ENCODE measurements at places on chromosomes 7 and 10.
A peak's percentile ranks its signal among the peaks of the same experiment; 100 is the strongest.

DNA sequence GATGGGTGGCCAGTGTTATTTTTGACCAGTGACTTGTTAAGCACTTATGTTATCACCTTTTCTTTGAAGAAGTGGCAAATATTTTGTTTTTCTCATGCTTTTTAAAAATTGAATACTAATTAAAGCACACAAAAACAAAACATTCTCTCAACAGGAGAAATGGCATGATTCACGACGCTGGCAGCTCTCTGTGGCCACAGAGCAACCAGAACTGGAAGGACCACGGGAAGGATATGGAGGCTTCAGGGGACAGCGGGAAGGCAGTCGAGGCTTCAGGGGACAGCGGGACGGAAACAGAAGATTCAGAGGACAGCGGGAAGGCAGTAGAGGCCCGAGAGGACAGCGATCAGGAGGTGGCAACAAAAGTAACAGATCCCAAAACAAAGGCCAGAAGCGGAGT is 6.2 kb upstream of the KIFBP start:
- DNase-seq, result no peak

DNA sequence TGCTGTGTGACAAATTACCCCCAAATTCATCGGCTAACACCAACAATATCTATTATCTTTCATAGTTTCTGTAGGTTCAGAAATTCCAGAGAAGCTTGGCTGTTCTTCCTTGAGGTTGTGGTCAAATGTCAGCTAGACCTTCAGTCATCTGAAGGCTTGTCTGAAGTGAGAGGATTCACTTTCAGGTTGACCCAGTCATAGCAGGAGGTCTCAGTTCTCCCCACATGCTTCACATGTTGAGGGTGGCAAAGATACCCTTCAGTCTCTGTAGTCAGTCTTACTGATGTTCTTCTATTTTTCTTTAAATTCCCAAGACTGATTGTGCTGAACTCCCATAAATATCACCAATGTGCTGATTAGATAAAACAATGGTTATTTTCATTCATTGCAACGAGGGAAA is 1692.0 kb downstream of the REEP3 start:
- DNase-seq, result no peak

GRCh38 chr10:5551531-5552375 is 27.0 kb downstream of the CALML3 start:
- DNase-seq, result peak; percentile 86

GRCh38 chr10:132239126-132240031 is 52.6 kb downstream of the DPYSL4 start:
- no peak for DNase-seq

DNA sequence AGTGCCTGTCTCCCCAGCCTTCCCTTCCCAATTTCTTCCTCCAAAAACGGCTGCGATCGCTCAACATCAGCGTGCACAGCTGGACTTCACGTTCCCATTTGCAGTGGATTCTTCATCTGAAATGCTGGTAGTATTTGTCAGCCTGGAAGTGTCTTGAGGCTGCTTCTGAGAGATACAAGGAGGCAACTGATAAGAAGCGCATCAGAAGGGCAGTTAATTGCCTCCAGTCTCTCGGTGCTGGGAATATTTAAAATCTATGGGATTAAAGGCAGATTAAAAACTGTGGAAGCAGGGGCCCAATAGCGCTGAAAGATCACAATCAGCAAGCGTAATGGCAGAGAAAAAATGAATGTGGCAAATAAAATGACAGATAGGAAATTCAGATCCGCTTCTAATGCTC is 450.0 kb downstream of the GATA3 start:
- DNase-seq, result no peak

Measured in activated CD8-positive, alpha-beta memory T cell treated with anti-CD3 and anti-CD28 coated beads, Interleukin-2, amount 50 U/mL, for 48 hours (primary cell).